ENCODE measurements at places on chromosomes 2 and 18. TPM values are rescaled to one million over a fixed set of nuclear protein-coding genes. Genes with fewer than 3 reads are reported as not detected.

CCDC141 gene
- 8.5 TPM for total RNA-seq

CD226 gene
- 0.23 TPM for total RNA-seq

DOK1 gene
- 15.3 TPM for total RNA-seq

PLCL1 gene
- total RNA-seq = 0.11 TPM

Data from WTC11 (cell line).